ENCODE measurements at places on chromosomes 2 and 18. TPM values are rescaled to one million over a fixed set of nuclear protein-coding genes. Genes with fewer than 3 reads are reported as not detected.

The RESP18 gene
- not detected for total RNA-seq

The ZNF532 gene
- total RNA-seq = 21.1 TPM

The AQP12A gene
- not detected for total RNA-seq

The TNFRSF11A gene
- 6.3 TPM for total RNA-seq

The M1AP gene
- 7.7 TPM for total RNA-seq

The SOWAHC gene
- total RNA-seq = 12.8 TPM

The DNER gene
- 0.28 TPM for total RNA-seq

The TTN gene
- not detected for total RNA-seq

The NT5DC4 gene
- 6.1 TPM for total RNA-seq

The FHOD3 gene
- total RNA-seq = 13.3 TPM

DNA sequence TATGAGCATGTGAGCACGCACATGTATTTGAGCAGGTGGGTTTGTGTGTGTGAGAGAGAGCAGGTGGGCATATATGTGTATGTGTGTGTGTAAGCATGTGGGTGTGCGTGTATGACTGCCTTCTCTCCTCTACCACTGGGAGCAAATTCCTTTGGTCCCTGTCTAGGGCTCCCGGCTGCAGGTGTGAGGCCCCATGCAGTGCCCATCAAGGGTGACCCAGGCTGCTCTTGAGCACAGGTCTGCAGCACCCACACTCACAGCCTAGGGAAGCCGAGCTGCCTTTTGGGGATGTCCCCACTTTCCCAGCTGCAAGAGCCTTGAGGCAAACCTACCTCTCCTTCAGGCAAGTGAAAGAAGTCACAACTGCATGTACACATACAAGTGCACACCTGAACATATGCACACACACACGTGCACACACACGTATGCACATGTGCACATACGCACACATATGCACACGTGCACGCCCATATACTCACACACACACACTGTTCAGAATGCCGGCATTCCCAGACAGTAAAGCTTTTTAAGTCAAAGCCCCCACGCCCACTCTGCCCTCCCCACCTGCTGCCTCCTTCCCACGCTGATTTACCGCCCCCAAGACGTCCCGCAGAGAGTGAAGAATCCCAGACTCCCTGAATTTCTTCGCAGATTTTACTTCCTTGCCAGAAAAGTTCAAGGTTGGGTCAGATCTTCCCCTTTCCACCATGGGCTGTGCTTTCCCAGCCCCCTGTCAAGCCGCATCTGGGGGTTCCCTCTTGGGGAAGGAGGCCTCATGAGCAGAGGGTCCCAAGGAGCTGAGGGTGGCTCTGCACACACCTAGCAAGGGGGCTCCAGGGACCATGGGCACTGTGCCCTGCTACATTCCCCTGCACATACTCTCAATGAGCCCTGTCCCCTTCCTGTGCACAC lies 170.6 kb downstream of the TWIST2 start:
- no peak for DNase-seq

DNA sequence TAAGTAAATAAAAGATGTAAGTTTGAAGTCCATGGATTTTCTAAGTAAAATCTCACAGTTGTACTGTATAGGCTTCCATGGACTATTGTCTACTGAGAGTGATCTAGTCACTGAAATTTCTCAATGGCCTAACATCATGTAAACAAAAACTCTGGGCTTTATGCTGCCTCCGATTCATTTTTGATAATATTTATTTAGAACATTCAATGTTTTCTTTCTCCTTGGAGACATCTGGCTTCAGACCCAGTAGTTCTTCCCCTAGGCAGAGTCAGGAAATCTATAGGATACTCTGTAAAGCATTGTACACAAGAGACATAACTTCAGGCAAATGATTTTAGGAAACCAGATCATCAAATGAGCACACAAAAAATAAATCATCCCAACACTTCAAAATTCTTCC lies 1208.6 kb upstream of the ZEB2 start:
- no peak for DNase-seq

DNA sequence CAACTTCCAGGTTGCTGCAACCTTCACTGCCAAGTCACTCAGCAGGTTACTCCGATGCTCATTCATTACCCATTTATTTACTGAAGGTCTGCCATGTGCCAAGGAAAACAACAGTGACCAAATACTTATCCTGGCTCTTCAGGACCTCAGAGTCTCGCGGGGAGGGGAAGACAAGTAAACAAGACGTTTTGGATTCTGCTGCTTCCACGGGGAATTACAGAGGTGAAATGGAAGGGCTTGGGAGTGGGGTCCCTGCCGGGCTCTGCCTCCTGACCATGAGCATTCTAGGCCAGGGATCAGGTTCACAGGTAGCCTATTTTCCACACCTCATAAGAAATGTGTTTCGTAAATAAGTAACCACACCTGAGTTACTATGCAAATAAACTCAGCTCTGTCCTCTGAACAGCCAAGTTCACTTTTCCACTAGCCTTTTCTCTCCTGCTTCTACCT lies 68.1 kb downstream of the CLHC1 start:
- DNase-seq = peak; percentile 39

GRCh38 chr18:68965817-68966216 lies 167.9 kb downstream of the CCDC102B start:
- no peak for DNase-seq

GRCh38 chr2:84965192-84965516 lies 5.8 kb upstream of the KCMF1 start:
- no peak for DNase-seq

- DNase-seq = no peak
These were observed 53.3 kb downstream of the FECH start for GRCh38 chr18:57533006-57533867.

DNA sequence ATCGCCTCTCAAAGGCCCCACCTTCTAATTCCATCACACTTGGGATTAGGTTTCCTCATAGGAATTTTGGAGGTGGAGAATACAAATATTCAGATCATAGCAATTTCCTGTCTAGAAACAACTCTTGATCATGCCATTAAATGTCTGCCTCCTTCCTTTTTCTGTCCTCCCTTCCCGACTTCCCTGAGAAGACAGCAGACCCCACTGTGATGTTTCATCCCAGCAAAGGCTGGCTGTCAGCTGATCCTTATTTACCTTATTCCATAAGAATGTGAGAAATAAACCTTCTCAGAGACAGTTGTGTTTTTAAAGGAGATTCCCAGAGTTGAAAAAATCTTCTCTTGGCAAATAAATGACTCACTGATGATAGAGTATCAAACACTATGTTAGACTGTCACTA lies 133.9 kb downstream of the TDRD15 start:
- no peak for DNase-seq

DNA sequence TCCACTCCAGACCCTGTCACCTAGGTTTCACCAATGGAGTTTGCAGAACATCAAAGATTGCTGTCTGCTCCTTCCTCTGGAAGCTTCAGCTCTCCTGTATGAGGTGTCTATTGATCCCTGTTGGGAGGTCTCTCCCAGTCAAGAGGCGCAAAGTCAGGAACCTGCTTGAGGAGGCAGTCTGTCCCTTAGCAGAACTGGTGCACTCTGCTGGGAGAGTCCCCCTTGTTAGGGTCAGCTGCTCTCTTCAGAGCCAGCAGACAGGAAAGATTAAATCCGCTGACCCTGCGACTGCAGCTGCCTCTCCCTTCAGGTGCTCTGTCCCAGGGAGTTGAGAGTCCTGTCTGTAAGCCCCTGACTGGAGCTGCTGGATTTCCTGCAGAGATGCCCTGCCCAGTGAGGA lies 195.7 kb downstream of the PPP1R1C start:
- no peak for DNase-seq

GRCh38 chr2:1795261-1796231 lies 51.2 kb upstream of the PXDN start:
- DNase-seq = peak; percentile 50

GRCh38 chr2:21103274-21103891 lies 20.4 kb upstream of the TDRD15 start:
- no peak for DNase-seq

DNA sequence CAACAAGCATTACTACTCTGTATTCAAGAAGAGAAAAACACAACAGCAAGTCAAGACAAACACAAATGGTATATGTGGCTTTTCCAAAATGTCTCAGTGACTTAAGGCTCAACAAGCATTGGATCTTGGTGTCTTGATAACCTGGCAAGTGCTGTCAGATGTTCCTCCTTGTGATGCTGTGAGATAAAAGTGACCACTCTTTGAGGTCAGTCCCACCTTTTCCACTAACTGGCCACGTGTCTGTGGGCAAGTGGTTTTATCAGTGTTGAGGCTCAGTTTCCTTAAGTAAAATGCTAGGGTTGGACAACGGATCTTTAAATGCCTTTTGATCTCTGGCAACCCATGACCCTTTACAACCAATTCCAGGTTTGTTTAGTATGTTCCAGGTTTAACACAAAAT lies 98.7 kb downstream of the BCL2 start:
- DNase-seq = no peak

DNA sequence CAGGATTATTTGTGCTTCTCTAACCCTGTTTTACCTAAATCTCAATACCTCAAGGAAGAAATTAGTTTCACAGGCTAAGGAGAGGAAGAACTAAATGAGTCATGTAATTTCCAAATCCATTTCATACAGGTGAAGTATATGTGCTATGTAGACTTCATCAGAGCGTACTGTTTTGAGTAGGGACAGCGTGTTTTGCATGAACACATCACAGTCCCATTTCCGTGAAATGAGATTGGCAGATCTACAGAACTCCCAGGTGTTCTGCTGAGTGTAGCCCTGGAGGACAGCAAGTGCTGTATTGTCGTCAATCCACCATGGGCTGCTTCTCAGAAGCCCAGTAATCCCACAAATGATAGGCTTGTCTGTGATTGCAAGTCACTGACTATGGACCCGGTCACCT lies 97.7 kb downstream of the XRCC5 start:
- DNase-seq = no peak

DNA sequence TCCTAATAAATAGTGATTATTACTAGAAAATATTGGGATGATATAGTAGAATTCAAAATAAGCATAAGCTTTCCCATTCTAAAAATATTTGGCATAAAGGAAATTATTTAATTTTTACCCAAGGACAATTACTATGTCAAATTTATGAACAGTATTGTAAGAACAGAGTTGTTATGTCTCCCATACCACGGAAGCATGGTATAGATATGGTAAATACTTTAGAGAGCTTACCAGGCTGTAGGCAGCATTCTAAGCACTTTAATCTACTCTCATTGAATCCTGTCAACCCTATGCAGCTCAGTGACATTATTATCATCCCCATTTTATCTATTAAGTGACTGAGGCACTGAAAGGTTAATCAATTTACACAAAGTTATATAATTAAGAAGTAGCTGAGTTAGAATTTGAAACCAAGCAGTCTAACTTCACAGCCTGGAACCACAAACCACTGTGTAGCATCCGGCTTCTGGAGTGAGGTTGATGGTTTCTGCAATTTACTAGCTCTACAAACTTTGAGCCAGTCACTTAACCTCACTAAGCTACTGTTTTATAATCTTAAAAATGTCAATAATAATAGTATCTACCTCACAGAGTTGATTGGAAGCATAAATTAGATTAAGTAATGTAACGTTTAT lies 323.7 kb downstream of the ARHGAP15 start:
- no peak for DNase-seq

DNA sequence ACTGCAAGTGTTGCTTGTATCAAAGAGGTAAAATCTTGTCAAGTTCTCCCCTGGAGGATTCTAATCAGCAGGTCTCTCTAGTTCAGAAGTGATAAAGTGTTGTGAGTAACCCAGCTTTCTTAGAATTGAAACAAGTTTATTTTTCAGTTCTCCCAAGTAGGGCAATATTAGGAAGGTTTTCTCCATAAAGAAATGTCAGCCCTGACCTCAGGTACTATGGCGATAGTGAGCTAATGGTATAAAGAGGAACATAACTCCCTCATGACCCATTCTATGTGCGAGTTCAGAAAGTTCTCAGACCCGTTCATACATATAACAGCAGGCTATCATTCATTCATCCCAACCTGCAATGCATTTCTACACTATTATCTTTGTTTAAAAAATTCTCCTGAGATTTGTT lies 421.1 kb upstream of the SETBP1 start:
- DNase-seq = no peak

- DNase-seq = no peak
These were observed 128.1 kb upstream of the MYCN start for GRCh38 chr2:15812187-15812780.

DNA sequence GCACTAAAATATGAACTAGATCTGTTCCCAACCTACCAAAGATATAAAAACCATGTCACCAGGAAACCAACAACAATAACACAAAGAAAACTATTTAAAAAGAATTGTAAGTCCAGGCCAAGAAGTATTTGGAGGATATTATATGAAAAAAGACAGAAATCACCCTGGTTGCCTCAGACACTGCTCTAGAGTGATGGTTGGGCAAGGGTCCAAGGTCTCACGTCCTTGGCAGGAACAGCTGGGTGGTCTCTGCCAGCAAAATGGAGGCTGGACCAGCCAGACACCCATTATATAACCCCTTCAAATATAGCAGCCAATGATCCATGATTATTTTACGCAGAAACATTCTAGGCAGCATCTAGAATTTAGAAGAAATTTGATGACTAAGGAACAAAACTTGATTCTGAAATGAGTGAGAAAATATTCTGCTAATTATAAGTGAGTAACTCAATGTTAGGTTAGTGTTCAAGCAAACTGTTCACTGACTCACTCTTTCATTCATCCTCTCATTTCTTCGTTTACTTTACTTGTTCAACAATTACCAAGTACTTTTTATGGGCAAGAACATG lies 35.4 kb downstream of the MRPL35 start:
- DNase-seq = no peak

- DNase-seq = no peak
These were observed 93.6 kb downstream of the ZEB2 start for GRCh38 chr2:144426355-144426754.

All from PC-9 (cell line).